Heart right ventricle (tissue), 16 donors: ENCODE measurements at places on chromosomes 12 and 14.

GRCh38 chr12:62787611-62788010 is 147.3 kb downstream of the PPM1H start:
- no peak for DNase-seq

DNA sequence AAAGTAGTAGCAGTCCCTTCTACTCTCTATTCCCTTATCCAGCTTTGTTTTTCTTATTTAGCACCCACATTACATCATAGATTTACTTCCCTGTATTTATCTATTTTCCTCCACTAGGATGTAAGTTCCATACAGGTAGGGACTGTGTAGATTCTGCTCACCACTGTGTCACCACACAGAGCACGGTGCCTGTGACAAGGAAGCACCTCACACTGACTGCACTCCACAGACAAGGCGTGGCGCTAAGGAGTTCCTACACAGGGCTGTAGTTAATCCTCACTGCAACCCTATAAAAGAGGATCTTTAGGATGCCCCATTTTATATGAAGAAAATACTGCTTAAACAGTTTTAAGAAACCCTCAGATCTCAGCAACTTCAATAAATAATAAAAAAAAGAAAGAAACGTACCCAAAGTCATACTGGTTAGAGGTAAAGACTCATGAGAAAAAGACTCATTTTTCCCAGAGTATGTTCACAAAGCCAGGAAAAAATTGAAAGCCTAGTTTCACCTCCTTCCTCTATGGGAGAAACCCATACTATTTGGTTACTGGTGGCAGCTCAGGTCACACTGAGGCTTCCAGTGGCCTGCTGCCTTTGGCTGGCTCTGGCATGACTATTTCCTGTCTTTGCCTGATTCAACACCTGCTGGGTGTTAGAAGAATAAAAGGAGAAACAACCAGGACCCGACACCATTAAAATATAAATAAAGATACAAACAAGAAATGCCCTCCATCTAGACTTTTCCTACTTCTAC is 36.9 kb downstream of the RAD9B start:
- DNase-seq = no peak

GRCh38 chr12:42386308-42386707 is 60.3 kb downstream of the PPHLN1 start:
- no peak for DNase-seq

- peak; percentile 70 for DNase-seq
Observed at GRCh38 chr14:22886500-22887259, 3.7 kb downstream of the REM2 start.

- no peak for DNase-seq
Observed at GRCh38 chr12:93638954-93639353, 38.2 kb upstream of the CRADD start.

GRCh38 chr14:39469094-39469710 is 37.0 kb upstream of the FBXO33 start:
- DNase-seq = no peak

DNA sequence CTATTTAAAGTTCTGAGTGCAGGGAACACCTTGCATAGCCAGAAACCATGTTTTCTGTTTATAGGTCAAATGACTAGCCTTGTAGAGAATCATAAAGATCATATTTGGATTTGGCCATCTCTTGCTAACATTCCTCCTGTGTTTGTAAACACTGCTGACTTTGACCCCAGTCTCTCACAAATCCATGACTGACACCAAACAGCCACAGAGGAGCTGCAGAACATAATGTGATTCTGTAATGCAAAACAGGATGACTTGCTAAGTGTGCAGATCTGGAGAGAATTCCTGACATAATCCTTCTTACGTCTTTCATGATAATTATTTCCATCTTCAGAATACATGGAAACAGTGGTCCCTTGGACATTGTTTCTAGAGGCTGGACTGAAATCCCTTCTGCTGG is 211.8 kb downstream of the BMP4 start:
- no peak for DNase-seq

DNA sequence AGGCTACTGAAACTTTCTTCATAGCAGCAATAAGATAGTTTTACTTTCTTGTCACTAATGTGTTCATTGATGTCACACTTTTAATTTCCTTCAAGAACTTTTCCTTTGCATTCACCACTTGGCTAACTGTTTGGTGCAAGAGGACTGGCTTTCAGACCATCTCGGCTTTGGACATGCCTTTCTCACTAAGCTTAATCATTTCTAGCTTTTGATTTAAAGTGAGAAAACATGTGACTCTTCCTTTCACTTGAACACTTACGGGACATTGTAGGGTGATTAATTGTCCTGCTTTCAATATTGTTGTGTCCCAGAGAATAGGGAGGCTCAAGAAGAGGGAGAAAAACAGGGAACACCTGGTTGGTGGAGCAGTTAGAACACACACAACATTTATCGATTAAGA is 41.9 kb downstream of the IFNG start:
- no peak for DNase-seq

GRCh38 chr12:105334001-105334400 is 3.5 kb downstream of the C12orf75 start:
- DNase-seq = no peak

GRCh38 chr12:6631549-6631961 is 4.2 kb downstream of the LPAR5 start:
- DNase-seq = peak; percentile 31

DNA sequence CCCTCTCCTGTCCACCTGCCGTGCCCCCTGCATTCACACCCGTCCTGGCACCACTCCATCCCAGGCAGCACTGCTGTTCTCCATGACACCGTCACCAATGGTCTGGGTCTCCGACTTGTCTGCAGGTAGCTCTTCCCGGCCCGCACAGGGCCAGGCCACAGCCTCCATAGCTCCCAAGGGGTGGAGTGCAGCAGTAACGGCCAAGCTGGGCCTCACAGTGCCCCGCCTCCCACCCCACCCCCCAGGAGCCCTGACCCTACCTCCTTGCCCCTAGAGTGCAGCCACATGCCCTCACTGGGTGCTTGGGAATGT is 12.9 kb downstream of the FBRSL1 start:
- no peak for DNase-seq

GRCh38 chr12:4824380-4824779 is 85.3 kb upstream of the KCNA1 start:
- DNase-seq = no peak

DNA sequence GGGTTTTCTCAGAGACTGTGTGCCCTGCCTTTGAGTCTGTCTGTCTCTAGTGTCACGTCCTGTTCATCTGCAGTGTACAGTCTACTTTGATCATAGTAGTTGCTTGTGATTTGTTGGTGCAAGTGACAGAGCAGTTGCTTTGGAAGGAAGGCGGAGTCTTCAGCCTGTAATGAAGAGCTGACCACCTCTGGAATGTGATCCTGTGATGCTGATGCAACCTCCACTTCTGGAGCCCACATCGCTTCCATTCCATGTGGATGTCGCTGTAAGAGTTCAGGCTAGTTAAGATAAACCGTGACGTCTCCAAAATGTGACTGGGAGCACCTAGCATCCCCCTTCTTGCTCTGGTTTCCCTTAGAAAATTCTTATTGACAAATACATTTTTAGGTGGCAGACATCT is 51.8 kb downstream of the PELI2 start:
- no peak for DNase-seq

DNA sequence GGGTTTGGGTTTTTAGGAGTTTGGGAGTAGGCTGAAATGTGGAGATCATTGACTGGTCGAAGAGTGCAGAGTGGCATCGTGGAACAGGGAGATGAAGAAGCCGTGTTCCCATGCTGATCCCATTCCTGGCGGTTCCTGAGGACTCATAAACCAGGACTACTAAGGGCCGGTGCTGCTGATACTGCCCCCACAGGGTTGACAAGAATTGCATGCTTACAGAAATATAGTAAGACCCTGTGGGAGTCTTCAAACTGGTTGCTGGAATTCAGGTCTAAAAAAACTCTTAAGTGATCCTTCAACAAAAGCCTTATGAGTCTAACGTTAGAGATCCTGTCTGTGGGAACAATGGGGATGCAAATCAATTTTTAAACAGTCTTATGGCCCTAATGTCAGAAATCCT is 64.0 kb upstream of the ARHGAP5 start:
- DNase-seq = no peak

- no peak for DNase-seq
Observed at GRCh38 chr12:55061024-55061423, 41.2 kb downstream of the NEUROD4 start.

- DNase-seq = no peak
Observed at GRCh38 chr14:69620211-69620611, 8.8 kb downstream of the SUSD6 start.

GRCh38 chr14:35385042-35385839 is 19.3 kb downstream of the NFKBIA start:
- peak; percentile 88 for DNase-seq

GRCh38 chr12:6383572-6384498 is at the start of gene LTBR:
LTBR (plus strand) TSS chr12:6384162; CDS start chr12:6384359, 197 bp downstream.
- peak; percentile 96 for DNase-seq

DNA sequence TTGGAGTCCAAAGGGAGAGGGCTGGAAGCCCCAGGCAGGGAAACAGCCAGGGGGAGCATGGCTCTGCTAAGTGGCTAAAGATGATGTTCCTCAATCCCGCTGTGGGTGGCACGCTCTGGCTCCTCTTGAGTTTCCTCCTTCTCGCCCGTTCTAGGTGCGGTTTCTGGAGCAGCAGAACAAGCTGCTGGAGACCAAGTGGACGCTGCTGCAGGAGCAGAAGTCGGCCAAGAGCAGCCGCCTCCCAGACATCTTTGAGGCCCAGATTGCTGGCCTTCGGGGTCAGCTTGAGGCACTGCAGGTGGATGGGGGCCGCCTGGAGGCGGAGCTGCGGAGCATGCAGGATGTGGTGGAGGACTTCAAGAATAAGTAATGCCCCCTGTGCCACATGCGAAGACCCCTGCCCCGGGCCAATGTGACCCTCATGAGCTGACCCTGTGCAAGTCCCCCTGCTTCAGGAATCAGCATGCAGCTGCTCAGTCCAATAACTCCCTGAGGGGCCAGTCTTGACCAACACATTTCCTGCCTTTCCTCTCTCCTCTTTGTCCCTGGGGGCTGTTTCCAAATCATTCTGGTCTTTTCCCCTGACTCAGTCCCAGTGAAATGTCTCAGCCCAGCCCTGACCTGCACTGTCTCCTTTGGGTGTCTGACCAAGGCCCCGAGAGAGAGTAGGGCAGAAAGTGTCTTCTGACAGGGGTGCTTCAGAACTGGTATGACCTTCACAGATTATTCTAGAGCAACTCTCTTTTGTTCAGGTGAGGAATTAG is 2.1 kb downstream of the KRT7 start:
- DNase-seq = no peak

- DNase-seq = no peak
Observed at GRCh38 chr14:73026243-73026844, 562 bp downstream of the ZFYVE1 start.

DNA sequence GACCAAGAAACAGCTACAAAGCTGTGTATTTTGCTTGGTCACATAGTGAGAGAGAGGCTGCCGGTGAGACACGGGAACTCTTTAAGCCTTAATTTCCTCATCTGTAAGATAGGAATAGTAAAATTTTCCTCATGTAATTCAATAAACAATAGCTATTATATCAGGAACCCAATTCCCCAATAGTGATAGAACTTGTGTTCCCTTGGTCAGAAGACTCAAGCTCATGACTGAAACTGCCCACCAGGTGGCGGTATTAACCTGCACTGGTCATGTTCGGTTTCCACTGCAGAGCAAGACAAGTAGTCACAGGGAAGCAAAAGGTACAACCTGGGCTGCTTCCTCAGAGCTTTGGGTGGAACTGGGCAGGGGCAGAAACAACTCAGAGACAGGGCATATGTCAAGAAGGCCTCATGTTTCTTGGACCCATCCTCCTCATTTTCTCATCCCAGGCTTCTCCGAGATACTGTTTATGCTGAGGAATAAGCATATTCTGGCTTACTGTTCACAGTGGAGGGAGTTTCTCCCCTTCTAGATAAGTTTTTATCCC is 4.2 kb upstream of the AJUBA start:
- DNase-seq = peak; percentile 77

- no peak for DNase-seq
Observed at GRCh38 chr14:70755655-70756054, 53.7 kb downstream of the MAP3K9 start.

DNA sequence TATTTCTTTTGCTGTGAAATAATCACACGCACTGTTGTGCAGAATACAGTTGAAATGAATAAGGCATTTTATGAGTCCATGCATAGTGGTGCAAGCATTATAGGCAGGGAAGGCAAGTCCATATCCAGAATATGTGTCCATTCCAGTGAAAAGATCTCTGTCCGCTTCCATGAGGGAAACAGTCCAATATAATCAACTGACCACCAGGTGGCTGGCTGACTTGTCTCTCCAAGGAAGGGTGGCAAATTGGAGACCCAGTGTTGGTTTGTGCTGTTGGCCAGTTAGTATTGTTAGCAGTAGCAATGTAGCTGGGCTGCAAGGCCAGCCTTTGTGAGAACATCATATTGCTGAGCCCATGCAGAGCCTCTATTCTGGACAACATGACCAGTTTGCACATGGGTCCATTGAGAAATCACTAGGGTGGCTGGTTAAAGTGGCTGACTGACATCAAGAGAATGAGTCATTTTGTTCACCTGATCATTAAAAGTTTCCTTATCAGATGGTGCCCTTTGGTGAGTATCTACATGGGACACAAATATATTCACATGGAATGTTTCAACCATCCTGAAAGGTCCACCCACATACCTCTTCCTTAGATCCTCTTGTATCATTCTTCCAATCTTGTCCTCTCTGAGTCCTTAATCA is 17.3 kb upstream of the YAF2 start:
- no peak for DNase-seq

GRCh38 chr14:104964546-104964945 is 13.6 kb downstream of the AHNAK2 start:
- no peak for DNase-seq

DNA sequence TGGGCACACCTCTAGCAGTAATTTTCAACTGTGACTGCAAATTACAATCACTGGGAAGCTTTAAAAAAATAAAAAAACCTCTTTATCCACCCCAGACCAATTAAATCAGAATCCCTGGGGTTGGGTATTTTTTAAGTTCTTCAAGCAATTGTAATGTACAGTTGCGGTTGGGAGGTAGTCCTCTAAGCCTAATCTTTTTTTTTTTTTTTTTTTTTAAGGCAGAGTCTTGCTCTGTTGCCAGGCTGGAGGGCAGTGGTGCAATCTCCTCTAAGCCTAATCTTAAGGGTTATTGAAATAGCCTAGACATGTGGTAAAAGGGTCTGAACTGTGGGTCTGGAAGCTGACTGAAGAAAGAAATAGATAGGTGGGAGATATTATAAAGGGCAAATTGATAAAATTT is 230.5 kb downstream of the AKAP6 start:
- no peak for DNase-seq
